ENCODE measurements at places on chromosomes 16 and 17.

GRCh38 chr16:3510416-3510815 lies 9.6 kb downstream of the CLUAP1 start:
- no peak for DNase-seq

- no peak for DNase-seq
These were observed 942 bp downstream of the LDAF1 start for GRCh38 chr16:21159281-21159951.

- DNase-seq, result no peak
These were observed 64.4 kb upstream of the TBX2 start for GRCh38 chr17:61335105-61335844.

DNA sequence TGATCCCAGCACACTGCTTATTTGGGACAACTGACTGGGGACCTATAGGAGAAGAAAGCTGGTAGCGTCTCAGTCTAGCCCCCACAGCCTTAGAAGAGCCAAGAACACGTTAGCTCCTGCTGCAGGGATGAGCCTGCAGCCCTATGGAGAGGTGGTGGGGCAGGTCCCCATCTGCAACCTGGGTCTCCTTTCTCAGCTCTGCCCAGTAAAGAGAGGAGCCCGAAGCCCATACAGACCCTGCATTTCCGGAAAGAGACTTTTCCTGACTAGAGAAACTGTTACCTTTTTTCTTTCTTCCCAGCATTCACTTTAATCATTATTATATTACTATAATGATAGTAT lies 788 bp downstream of the METTL22 start:
- DNase-seq, result no peak
